ENCODE measurements at places on chromosomes 2 and 18.

DNA sequence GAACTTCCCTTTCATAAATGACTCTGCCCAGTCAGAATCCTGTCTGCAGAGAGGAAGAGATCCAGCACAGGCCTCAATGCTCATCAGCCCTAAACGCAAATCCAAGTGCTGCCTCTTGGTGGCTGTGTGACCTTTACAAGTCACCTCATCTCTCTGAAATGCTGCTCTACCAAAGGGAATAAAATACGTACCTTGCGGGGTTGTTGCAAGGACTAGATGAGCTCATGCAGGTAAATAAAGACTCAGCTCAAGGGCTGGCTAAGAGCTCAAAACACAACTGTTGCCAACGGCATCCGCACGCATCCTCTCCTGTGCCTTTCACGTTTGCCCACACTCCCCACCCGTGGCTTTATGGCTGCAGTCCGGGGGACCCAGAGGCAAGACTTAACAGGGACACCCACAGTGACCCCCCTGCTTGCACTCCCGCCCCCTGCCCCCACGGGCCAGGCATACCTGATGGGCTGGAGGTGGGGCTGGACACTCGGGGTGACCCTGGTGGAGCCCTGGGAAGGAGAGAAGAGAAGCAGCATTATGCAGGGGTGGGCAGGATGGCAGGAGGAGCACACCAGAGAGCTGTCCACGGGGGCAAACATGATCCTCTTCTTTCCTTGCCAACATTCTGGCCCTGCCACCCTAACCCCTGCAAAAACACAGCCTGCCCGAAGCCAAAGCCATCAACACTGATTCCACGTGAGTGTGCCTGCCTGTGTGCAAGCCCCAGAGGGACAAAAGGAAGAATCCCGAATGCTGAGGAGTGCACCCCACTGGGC is 102.6 kb downstream of the TNS1 start:
- no peak for DNase-seq

DNA sequence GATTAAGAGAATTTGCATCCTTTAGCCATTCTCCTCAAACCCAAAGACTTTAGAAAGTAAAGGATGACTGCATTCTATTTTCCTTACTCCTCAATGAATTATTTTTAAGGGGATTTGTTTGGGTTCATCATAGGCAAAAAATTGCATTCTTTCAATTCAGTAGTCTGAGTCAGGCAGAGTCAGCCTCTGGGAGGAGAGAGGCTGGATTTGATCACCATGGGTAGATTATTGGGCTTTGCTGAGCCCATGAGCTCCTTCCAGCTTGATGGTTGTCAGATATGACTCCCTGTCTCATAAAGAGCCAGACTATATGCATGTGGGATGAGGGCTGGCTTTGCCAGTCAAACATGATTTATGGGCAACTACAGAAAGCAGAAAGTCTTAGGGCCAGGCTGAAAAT is 101.2 kb downstream of the KCNS3 start:
- DNase-seq, result no peak

DNA sequence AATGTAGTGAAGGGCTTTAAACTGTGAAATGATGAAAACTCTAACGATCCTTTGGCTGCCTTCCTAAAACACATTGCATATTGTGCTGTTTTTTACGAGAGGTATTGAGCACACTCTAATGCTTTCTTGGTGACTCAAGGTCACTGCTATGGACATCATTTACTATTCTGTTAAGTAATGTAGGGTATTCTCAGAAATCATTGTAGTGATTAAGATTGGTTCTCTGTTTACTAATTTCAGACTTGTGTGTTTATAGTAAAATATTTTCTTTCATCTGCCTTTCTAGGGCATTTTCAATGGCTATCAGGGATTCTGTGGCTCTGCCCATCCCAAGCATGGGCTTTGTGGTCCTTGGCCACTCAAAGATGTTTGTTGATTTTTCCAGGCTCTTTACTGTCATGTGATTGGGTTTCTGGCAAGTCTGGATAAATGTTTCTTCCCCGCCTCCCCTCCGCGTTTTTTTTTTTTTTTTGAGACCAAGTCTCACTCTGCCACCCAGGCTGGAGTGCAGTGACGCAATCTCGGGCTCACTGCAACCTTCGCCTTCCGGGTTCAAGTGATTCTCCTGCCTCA is 29.3 kb downstream of the UBE2F start:
- no peak for DNase-seq

DNA sequence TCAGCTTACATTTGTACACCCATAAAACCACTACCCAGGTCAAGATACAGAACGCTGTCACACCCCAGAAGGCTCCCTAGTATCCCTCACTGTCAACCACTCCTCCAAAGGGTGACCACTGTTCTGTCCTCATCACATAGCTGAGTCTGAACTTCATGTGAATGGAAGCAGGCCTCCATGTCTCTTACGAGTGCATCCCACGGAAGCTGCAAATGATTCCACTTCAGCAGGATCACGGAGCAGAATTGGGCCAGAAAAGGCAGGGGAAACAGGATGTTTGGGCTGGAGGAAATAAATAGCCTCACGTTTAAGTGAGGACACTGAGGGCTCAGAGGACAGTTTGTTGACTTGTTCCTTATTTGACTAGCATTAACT is 38.4 kb downstream of the LBH start:
- DNase-seq, result no peak

GRCh38 chr2:66762761-66763160 is 327.8 kb downstream of the MEIS1 start:
- DNase-seq, result no peak

GRCh38 chr18:11902522-11903292 is 5.4 kb downstream of the MPPE1 start:
- peak; percentile 80 for DNase-seq

DNA sequence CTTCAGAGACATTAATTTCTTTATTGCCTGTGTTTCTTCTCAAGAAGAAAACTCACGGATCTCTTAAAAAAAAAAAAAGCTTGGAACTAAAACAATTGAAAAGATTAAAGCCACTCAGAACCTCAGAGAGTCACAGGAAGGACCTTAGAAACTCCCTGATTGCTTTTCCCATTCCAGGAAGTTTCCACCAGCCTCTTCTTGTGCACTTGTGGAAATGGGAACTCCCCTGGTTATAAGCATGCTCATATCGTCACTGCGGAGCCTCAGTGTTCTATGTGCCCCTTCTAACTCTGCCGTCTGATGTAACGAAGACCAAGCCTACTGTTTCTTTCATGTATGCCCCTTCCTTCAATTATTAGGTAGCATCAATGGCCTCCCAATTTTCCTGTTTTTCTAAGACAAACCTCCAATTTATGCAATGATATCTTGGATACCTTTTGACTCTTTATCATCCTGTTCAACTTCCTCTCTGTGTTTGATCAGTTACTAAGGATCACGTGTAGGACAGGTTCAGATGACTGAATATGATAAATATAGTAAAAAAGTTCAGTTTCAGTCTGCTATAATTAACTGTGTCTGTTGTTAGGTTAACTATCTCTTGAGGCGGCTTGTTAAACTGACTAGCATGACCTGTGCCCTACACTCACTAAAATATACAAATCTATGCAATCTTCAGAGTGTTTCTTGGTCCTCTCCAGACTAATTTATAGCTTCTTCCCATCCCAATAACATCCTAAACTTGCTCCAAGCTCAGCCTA is 593.7 kb upstream of the CHAC2 start:
- DNase-seq, result no peak

DNA sequence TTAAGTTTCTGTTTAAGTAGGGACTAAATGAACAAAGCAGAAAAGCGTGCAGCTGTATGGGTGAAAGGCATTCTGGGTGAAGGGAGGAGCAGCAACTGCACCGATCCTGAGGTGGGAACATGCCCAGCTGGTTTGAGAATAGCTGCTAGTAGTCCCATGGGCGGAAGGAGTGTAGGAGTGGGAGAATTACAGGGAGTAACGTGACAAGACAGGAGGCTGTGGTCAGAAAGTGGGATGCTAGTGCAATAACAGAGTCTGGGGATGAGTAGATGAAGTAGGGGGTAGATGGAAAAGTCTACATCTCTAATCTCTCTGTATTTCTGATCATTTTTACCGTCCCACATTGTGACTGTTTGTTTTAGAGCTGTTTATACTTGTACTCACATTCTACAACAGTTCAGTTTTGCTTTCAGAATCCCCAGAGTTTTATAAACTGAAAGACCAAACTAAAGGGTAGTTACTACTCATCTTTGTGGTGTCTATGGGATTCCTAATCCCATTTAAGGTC is 118.9 kb downstream of the LCLAT1 start:
- no peak for DNase-seq

- peak; percentile 66 for DNase-seq
Measured at GRCh38 chr2:84894131-84894586, 11.3 kb upstream of the TMSB10 start.

- no peak for DNase-seq
Measured at GRCh38 chr2:177324797-177325196, 60.3 kb upstream of the NFE2L2 start.

GRCh38 chr2:65877331-65878010 is 445.1 kb upstream of the SPRED2 start:
- no peak for DNase-seq

GRCh38 chr2:160432633-160433032 is 61.0 kb downstream of the RBMS1 start:
- peak; percentile 25 for DNase-seq

DNA sequence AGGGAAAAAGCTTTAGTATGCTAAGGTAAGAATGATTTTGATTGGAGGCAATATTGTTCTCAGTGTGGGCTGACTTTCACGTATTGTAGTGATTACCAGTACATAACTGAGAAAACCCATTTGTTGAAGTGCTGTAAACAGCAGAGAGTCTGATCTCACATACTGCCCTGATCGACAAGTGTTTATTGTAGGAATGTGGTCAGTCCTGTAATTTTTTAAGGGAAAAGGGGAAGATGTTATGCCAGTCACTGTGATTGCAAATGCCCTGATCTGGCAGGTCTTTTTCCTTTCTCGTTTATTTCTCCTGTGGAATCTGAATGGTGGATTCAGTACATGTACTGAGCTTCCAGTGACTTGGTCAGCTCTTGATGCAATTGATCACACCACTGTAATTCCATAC is 11.5 kb downstream of the SPATS2L start:
- DNase-seq, result no peak

GRCh38 chr18:79879566-79879965 is 71.9 kb downstream of the SLC66A2 start:
- DNase-seq, result no peak

DNA sequence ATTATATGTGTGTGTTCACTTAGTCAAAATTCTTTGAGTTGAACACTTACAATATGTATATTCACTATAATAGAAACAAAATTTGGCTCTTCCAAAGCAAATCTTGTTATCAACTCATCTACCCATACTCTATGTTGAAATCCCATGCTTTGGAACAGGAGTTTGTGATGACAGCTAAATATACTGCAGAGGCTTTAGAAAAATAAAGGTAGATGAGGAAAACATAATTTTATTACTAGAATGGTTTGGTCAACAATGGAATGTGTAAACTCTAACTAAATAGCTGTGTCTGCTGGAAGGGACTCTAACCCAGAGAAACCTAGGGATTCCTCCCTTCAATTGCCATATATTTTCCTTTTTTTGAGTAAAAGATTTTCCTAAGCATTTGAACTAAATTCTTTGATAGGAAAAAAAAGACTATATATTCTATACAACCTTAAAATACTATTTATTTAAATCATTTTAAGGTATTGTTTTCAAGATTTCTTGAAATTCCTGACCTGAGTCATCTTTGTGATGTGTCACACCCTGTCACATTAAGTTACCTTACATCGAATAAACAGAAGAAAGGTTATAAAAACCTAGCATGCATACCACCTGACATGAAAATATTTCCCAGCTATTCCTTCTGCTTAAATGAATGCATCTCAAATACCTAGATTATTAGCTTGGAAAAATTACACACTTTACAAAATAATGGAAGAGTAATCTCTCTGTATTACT is 175.5 kb downstream of the OTX1 start:
- DNase-seq, result peak; percentile 78

DNA sequence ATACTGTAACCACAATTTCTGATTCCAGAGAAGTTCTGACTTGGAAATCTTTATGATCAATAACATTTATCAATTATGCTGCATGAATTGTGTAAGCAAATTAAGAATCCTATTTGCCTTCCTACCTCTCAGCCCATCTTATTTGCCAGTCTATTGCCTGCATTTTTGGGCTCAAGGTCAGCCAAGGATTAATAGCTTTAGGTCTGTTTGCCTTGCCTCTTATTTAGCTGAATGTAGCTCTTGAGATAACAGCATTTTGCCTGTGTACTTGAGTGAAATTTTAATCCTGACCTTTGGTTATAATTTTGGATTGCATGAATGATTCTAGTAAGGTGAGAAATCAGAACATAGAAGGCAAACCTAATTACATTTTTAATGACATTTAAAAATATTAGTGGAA is 51.2 kb downstream of the MYO3B start:
- DNase-seq, result no peak
